Stimulated activated CD8-positive, alpha-beta memory T cell treated with anti-CD3 and anti-CD28 coated beads, Interleukin-4, amount 100 ng/mL, for 4 hours (primary cell): ENCODE measurements at places on chromosomes 4 and X.

- no peak for DNase-seq
Observed at GRCh38 chr4:110533590-110533910, 57.6 kb downstream of the ENPEP start.

DNA sequence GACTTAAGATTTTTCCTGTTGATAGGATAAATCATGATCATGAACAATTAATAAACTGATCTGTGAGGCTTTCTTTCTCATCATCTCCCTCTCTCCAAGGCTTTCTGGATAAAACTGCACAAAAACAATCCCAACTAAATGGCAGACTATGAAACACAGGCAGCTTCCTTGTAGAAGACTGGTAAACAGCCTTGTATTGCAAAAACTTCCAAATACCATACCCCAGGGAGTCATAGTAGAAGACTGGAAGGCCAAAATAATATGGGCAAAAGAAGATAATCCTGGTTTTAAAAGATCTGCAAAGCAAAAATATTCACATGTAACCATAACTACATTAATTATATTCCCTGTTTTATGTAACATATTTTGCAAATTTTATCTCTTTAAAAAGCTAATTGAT, 113.0 kb downstream of the ANAPC10 start:
- DNase-seq = no peak

DNA sequence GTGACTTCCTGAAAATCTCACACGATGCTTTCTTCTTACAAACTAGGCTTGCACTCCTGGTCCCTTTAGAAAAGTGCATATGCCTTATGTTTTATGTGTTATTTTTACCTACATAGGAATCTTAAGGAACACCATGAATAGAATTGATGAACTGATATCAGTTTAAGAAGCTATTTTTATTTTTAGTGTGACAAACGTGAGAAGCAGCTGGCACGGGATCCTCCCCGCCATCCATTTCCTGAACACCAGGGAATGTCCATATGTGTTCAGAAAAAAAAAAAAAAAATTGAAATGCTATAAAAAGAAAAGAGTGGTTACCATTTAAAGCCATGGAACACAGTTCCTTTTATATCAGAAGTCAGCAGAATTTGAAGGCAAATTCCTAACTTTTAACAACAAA, 1096.1 kb upstream of the PRKX start:
- no peak for DNase-seq

DNA sequence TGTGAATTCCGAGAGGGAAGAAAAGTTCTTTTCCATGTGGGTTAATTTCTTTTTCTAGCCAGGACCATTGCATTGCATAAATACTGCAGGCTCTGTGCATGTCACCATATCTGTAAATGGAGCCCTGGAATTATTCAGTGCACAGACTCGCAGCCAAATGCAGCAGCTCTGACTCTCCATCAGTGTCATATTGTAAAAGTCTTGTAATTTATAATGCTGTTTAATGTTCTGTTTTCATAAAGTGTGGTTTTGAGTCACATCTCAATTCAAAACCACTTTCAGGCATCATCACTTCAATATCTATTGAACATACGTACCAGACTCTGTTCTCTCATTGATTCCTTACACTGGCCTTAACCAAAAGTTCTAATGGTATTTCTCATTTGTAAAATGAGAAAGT, 193.9 kb upstream of the RPL34 start:
- DNase-seq = no peak

DNA sequence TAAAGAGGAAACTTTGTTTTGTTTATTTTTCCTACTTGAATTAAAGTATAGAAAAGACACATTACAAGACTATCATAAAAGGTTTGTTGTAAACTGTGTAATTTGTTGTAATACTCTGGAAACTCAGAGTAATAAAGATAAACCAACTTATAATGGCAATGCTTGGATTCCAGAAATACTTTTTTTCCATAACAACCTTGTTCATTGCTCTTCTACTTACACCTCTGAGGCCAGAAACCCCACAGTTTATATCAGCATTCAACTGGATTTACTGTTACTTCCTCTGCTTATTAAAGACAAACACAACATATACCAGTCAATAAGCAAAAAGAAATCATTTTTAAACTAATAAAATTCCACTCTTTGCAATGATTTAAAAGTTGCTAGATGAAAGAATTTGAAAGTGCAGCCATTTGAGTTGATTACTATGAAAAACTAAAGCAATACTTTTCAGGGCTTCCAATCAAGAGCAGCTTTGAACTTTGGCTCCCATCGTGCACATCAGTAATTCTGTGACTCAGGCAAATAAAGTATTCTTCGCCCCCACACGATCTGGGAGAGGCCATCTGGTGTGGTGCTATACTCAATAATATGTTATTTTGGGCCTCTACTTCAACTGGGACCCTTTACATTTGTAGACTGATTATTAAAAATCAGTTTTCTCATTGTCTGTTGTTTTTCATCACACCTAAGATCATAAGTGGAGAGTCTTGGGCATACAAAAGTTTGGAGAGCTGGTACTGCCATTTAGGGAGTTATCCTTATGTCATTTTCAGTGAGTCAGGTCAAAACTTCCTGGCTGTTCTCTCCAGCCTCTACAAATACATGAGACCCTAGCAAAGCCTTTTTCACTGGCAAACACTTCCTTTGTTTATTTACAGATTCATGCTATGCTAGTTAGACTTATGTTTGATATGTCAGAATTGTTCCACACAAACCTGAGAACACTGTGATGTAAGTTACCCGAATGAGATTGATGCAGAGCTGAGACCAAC, 20.5 kb downstream of the DDIT4L start:
- no peak for DNase-seq

- DNase-seq = no peak
Observed at GRCh38 chrX:44667771-44668170, 125.1 kb upstream of the FUNDC1 start.

DNA sequence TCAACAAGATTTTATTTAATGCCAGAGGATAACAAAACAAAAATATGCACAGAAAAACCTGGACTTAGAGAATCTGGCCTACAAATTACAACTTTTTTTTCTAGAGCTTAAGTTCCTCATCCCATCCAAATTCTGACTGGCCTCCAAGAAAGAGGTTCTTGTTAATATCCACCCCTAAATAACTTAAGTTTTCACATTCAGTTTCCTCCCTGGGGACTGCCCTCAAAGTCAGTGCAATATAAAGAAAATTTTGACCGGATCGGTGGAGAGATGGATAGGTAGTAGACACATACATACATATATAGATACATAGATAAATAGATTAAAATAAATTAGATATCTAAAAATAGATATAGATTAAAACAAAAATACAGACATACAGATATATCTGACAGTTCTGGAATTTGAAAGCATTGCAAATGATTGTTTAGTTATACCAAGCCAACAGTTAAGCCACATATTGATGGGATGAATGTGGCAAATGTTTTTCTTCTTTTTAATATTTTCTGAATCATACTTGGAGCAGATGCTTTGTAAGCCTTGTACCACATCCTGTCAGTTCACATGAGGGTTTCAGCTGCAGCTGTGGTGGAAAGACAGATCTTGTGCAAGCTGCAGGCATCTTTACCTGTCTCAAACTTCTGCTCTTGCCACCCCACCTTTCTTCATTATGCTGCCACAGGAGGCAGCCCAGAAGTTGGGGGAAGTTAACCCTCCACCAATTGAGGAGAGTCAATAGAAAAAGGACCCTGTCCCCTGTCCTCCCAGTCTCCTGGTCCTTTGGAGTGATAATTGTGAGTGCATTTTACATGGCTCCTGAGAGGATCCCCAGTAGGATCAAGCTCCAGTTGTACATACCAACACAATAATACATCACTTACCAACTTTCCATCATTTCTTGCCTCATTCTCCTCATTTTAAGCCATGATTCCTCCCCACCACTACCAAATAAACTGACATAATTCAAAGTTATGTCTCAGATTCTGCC, 58.5 kb upstream of the PRDM8 start:
- DNase-seq = no peak

DNA sequence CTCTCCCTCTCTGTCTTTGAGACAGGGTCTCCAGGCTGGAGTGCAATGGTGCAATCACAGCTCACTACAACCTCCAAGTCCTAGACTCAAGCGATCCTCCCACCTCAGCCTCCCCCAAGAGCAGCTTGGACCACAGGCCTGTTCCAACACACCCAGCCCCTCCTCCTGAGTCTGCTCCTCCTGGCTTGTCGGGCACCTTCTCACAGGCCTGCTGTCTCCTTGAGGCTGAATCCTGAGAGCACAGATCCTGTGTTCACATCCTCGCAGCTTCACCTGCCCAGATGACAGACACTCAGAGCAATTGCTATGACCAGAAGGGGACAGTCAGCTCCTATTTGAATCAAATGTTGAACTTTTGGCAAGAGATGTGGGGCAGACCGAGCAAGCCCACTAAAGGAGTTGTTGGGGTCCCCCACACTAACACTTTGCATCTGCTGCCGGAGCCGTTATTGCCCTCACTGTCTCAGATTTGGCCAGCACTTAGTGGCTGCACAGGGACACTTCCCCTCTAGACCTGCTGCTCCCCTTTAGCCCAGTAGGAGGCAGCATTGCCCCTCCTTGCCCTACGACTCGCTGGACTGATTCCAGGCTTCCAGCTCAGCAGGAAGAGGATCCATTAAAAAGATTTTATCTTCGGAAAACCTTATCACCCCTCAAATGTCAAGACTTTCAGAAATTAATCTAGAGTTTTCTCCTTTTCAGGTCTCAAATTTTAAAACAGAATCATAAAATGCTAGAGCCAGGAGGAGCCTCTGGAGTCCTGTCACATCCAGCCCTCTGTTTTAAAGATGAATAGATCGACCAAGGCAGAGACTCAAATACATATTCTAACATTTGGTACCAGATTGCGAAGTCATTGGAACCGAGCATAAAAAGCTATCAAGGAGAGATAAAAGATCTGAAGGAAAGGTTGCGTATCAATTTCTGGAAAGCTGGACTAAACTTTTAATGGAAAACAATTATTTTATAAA, 113.7 kb downstream of the USP46 start:
- DNase-seq = no peak

DNA sequence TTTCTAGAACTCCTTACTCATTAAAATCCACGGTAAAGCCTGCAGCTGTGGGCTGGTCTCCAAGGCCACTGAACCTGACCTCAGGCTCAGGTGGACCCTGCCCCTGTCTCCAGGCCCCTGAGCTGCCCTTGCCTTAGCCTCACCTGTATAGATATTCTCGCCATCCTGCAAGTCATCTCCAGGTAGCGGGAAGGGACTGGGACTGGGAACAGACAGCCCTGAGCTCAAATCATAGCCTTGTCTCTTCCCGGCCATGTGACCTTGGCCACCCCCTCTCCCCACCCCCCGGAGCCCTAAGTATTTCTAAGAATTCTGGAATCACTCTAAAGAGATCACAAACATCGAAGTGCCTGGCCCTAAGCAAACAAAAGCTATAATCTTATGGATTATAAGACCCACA, 17.7 kb downstream of the ABLIM2 start:
- DNase-seq = no peak

GRCh38 chr4:40908702-40909362, 159.1 kb downstream of the NSUN7 start:
- DNase-seq = peak; percentile 30

DNA sequence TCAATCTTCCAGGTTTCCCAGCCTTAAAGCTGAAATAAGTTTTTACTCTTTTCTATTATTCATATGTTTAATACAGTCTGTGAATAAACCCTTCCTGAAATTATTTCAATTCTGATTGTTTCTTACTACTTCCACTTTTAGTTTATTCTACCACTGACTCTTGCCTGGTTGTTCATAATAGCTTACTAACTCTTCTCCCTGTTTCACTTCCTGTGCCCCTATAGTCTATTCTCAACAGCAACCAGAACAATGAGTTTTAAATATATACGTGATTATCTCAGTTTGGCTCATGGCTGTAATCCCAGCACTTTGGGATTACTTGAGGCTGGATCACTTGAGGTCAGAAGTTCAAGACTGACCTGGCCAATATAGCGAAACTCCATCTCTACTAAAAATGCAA, 408.0 kb upstream of the SPOCK3 start:
- DNase-seq = no peak

DNA sequence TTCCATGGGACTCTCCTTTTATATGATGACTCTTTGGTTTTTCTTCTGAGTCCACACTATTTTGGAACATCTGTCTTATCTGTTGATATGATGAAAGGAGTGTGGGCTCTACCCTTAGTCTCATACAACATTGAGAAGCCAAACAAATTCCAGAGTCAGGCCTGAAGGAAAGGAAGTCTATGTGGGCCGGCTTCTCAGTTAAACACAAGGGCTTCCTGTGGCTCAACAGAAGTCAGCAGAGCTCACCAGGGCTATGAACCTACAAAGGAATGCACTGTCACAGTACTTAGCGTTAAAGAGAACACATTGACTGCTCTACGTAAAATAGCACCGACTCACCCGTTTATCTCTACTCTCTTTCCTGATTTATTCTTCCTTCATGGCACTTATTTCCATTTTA, 641.0 kb upstream of the FRG1 start:
- no peak for DNase-seq

DNA sequence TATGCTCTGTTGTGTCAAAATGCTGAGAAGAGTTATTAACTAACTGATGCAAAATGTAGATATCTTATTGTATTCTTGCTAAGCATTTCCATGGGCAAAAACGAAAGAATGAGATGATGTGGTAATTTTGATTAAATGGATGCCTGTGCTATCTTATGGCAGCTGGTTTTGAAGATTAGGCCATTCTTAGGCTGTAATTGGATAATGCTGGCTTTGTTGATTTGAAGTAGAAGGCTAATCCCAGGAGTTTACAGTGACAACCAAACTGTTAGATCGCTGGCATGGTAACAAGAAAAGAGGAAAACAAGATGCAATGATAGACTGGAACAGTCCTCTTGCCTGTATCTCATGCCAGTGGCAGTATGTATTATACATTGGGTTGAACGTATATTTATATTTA, 74.1 kb upstream of the WDR44 start:
- DNase-seq = no peak
